ENCODE measurements at places on chromosomes 1 and 21.

DNA sequence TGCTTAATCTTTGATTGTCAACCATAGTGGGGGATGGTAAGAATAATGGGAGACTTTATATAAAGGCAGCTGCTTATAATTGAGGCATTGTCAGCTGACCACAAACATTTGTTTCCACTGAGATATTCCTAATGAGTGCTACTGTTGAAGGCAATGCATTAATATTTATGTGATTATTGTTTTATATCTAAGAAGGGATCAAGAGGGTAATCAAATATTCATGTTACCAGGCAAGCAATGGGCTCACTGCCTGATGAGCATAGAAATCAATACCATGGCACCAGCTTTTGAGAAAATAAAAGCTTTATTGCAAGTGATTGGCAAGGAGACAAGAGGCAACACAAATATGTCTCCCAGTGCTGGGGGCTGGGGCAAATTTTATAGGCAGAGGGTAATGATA lies 706.7 kb upstream of the ADAMTS5 start:
- no peak for DNase-seq

- no peak for DNase-seq
Observed at GRCh38 chr1:206809504-206810084, 37.3 kb upstream of the IL10 start.

GRCh38 chr1:48771561-48771960 lies 5.1 kb downstream of the BEND5 start:
- no peak for DNase-seq

DNA sequence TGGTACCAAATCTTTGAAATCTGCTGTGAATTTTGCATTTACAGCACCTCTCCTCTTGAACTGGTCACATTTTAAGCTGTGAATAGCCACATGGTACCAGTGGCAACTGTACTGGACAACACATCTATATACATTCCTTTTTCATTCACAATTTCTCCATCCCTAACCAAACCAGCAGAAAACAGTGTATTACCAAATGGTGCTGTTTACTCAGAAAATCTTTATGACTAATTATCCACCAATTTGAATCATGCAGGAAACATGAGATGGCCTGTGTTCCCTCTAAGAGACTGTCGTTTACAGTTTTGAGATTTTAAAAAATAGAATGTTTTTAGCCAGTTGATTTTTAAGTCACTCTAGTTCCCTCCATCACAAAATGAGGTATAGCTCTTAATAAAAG lies 17.6 kb upstream of the CCT8 start:
- no peak for DNase-seq

DNA sequence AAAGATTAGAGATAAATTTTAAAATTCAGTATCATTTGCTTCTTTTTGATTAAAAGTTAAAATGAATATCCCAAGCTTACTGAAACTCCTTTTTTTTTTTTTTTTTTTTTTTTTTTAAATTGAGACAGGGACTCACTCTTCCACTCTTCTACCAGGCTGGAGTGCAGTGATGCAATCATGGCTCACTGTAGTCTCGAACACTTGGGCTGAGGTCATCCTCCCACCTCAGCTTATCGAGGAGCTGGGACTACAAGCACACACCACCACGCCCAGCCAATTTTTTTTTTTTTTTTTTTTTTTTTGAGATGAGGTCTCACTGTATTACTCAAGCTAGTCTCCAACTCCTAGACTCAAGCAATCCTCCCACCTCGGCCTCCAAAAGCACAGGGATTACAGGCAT lies 92.1 kb upstream of the RGS18 start:
- DNase-seq, result no peak

DNA sequence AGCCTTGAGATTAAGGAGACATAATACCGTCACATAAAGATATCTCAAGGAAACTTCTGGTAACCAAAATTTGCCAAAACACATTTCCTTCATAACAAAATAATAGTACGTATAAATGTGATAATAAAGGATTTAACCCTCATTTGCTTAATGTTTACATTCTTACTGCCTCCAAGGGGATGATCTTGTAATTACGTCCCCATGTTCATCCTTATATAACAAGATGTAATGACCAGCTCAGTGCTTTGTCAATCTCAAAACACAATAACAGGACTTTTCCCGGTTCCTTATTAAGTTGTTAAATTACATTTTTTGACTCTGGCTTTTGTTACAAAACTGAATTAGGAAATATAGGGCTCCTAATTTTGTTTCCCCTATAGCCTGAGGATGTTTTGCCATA lies 41.3 kb upstream of the UHMK1 start:
- no peak for DNase-seq

DNA sequence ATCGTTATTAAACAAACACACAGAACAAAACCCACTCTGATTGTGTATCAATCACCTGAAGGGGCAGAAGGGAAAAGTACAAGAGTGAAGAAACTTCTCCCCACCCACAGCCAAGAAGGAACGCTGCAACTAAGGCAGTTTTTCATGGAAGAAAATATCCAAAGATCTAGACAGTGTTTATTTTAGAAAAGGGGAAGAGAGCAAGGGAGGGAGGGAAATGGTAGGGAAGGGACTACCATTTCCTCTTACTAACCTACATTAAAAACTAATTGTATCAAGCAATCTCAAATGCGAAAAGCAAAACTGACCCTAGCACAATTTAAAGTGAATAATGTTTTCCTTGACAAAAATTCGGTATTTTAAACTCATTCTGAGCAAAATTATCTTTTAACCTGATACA lies 3.5 kb downstream of the NRIP1 start:
- no peak for DNase-seq
